IMR-90 (cell line): ENCODE measurements at places on chromosomes 7 and 10. TPM values are rescaled to one million over a fixed set of nuclear protein-coding genes. Genes with fewer than 3 reads are reported as not detected.

CYP3A7 gene
- polyA plus RNA-seq: not detected in 2 replicates

INTS15 gene
- 20.4 and 20.8 TPM in 2 replicates for polyA plus RNA-seq

TMEM139 gene
- 0.07 TPM in 1 of 2 replicates, not detected in the other for polyA plus RNA-seq

PARP12 gene
- polyA plus RNA-seq: 11.3 and 14.0 TPM in 2 replicates

GRCh38 chr10:1169186-1169885, 113.2 kb downstream of the WDR37 start:
- H3K4me1 ChIP-seq: no peaks in the 10 kb centered on the region
- no peaks in the 10 kb centered on the region for H3K36me3 ChIP-seq
- no peak overlapping the region for H3K27ac ChIP-seq

AS3MT gene
- polyA plus RNA-seq: 2.1 and 2.7 TPM in 2 replicates

DNA sequence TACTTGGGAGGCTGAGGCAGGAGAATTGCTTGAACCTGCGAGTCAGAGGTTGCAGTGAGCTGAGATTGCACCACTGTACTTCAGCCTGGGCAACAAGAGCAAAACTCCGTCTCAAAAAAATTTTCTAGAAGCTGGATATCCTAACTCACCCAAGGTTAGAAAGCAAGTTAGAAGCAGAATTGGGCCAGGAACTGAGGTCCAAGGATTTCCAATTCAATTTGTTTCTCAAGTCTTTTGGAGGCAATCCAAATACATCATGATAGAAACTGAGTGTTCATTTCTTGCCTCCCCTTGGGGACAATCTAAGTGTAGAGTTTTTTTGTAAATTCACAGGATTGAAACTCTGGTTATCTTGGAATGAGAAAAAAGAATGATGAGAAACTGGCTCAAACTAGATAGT, 45.5 kb downstream of the LAMB1 start:
- peaks cover 17% of the 10 kb centered on the region for H3K4me1 ChIP-seq
- peaks cover 65% of the 10 kb centered on the region for H3K36me3 ChIP-seq
- no peak overlapping the region for H3K4me3 ChIP-seq
